ENCODE measurements at places on chromosomes 5 and 9. TPM values are rescaled to one million over a fixed set of nuclear protein-coding genes. Genes with fewer than 3 reads are reported as not detected.

Gene SLC36A3
- not detected for total RNA-seq

Gene LSM11
- total RNA-seq: 3.9 TPM

Gene SLC1A1
- total RNA-seq: not detected

- no peak for DNase-seq
Observed at GRCh38 chr5:127498548-127498947, 18.9 kb upstream of the PRRC1 start.

DNA sequence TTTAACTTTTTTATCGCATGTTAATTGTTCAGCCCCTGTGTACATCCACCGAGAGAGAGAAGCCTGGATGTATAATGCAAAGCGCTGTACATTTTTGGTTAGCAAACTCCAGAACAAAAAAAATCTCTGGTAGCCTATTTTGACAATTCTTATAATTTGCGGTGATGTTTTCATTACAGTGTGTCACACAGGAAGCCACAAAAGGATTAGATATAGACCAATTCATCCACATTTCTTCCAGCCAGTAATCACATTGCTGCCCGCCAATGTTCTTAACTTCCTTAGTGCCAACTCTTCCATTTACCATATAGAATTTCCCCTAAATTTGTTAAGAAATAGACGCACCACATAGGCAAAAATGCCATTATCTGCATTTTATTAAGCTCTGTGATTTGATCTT, 435.6 kb downstream of the EFNA5 start:
- no peak for DNase-seq

GRCh38 chr5:144103611-144104485, 66.6 kb downstream of the YIPF5 start:
- no peak for DNase-seq
